GDM1 (cell line): ENCODE measurements at places on chromosomes 1 and 21.

GRCh38 chr1:164504749-164505148, 54.2 kb upstream of the PBX1 start:
- DNase-seq: no peak

DNA sequence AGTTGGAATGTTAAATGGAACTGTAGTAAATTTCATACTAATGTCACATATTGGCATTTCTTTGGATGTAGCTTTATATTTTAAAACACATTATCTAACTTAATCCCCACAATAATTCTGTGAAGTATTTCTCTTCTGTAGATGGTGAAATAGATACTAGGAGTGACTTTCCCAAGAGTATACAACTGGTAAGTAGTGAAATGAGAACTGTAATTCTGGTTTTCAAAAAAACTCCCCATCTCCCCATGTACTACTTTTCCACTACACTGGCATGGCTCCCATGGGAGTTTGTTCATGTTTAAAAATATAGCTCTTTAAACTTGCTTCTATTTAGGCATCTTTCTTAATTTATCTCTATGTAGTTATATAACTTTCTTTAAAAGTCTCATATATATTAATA, 10.2 kb downstream of the CHML start:
- no peak for DNase-seq

DNA sequence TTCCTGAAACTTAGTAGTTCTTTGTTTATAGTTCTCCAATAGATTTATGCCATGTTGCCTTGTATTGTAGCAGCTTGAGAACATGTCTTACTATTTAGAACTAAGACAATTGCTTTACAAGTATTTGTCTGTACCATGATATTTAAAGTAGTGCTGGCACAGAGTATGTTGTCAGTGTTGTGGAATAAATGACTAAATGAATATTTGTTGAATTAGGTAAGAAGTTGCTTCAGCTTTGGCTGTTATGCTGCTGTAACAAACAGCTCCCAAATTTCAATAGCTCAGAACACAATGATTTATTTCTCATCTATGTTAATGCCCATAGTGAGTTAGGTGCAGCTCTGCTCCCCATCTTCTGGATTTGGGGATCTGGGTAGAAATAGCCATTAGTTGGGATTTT, 90.2 kb upstream of the VCAM1 start:
- no peak for DNase-seq

DNA sequence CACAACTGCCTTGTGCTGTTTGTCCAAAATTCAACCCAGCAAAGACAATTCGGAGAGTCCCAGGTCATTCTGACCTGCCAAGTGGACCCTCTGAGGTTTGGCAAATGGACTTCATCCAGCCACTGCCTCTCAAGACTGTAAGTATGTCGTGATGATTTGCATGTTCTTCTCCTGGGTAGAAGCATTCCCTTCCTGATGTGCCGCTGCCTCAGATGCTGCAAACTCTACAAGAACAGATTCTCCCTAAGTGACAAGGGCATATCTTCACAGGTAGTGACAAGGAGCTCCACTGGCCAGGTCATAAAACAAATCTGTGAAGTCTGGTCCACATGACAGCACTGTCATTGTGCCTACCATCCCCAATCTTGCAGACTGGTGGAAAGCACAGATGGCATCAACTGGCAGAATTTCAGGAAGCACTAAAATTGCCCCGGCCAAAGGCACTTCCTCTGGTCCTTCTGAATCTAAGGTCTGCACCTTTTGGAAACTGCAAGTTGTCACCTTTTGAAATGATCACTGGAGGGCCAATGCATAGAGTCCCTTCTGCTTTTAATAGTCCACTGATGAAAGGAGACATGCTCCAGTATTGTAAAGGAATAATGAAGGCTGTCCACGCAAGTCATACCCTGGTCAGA, 27.4 kb downstream of the POFUT2 start:
- DNase-seq: no peak

- DNase-seq: no peak
Observed at GRCh38 chr1:18015719-18016118, 91.9 kb upstream of the IGSF21 start.
